K562 (cell line): ENCODE measurements at places on chromosomes 5 and 9. TPM values are rescaled to one million over a fixed set of nuclear protein-coding genes. Genes with fewer than 3 reads are reported as not detected.

- H3K4me3 ChIP-seq: no peak overlapping the region
- H3K27ac ChIP-seq: peak overlapping the region; percentile 80
- H3K4me1 ChIP-seq: no peaks in the 10 kb centered on the region; the same call in none of the 2 replicates
- DNase-seq: peak; percentile 19
- H3K36me3 ChIP-seq: peaks cover 2% of the 10 kb centered on the region; the same call in 1 of the 3 replicates
These were observed 26.2 kb downstream of the CEMIP2 start for GRCh38 chr9:71741926-71742648.

- no peak overlapping the region for H3K27ac ChIP-seq
- DNase-seq: no peak
- H3K4me1 ChIP-seq: no peaks in the 10 kb centered on the region; the same call in 1 of the 2 replicates
- no peaks in the 10 kb centered on the region for H3K36me3 ChIP-seq
- no peak overlapping the region for H3K4me3 ChIP-seq
These were observed 11.7 kb upstream of the OR1N1 start for GRCh38 chr9:122538757-122539156.

DNA sequence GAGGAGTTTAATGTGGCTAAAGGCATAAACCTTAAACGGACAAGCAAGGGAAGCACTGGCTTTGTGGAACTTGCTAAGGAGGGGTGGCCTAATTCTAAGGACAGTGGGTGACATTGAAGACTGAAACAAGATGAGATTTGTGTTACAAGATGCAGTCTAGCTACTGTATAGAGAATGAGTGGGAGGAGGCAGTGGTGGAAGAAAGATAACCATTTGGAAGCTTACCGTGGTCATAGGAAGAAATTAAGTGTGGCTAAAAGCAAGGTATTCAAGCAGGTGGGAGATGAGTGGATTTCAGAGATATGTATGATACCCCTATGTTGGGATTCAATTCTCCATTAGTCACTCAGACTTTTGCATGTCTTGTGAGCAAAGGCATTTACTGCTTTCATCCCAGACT is 4.6 kb downstream of the PAM start:
- H3K36me3 ChIP-seq: no peaks in the 10 kb centered on the region
- H3K4me3 ChIP-seq: no peak overlapping the region
- H3K27ac ChIP-seq: no peak overlapping the region

DNA sequence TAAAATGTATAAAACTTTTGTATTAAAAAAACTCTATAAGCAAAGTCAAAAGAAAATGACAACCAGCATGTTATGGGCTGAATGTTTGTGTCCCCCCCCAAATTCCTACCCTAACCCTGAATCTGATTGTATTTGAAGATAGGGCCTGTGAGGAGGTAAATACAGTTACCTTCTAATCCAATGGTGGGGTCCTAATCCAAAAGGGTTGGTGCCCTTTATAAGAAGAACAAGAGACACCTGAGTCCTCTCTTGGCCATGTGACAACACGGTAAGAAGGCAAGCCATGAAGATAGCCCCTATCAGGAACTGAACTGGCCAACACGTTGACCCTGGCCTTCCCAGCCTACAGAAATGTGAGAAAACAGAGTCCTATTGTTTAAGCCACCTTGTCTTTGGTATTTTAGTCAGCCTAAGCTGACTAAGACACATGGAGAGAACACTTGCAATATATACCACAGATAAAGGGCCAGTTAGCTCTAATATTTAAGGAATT is 49.7 kb upstream of the AKNA start:
- no peak overlapping the region for H3K27ac ChIP-seq
- peak; percentile 25 for DNase-seq
- H3K27me3 ChIP-seq: no peaks in the 10 kb centered on the region
- peaks cover 6% of the 10 kb centered on the region; the same call in 2 of the 3 replicates for H3K4me1 ChIP-seq
- H3K36me3 ChIP-seq: no peaks in the 10 kb centered on the region

DNA sequence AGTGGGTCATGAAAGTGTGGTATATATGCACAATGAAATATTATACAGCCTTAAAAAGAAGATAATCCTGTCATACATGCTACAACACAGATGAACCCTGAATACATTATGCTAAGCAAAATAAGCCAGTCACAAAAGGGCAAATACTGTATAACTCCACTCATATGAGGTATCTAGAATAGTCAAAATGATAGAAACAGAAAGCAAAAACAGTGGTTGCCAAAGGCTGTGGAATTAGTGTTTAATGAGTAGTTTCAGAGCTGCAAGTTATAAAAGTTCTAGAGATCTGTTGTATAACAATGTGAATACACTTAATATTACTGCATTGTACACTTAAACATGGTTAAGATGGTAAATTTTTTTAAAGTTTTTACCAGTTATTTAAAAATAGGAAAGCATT is 135.0 kb downstream of the OXCT1 start:
- no peak overlapping the region for H3K4me3 ChIP-seq
- H3K27ac ChIP-seq: no peak overlapping the region
- H3K27me3 ChIP-seq: no peaks in the 10 kb centered on the region
- H3K36me3 ChIP-seq: peaks cover 24% of the 10 kb centered on the region
- no peak for DNase-seq

DNA sequence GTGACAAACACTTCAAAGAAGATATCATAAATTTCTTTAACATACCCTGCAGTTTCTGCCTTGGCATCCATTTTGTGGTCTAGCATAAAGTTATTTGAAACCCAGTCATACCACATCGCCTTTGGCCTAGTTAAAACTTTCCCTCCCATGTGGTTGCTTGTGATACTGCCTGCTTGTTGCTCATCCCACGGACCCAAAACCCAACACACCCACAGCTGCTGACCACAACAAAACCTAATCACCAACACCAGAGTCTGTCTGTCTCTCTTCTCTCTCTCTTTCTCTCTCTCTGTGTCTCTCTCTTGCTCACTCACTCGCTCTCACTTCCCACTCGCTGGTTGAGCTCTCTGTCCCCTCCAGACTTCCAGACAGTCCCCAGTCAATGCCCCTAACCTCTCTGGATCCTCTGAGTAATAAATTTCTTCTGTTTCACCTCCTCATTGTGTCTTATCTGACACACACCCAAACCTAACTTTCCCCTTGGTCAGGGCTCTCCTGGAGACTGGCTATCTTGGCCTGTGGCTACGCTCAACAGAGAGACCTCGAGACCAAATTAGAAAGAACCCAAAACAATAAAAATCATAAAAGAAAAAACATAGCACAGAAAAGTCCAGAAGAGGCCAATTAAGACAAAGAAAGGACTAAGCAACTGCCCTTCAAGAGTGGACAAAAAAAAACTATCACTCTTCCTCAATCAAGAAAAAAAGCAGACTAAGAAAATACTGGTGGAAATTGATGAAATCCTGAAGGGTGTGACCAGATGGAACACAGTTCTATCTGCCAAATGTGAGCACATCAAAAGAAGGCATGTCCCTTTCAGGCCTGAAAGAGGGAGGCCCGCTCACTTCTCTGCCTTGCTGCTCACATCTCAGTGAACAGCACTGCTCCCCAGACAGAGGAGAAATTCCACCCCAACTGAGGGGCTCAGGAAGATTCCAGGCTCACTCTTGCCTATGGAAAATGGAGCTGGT is 41.5 kb downstream of the TTLL11 start:
- H3K4me3 ChIP-seq: no peak overlapping the region
- H3K27me3 ChIP-seq: no peaks in the 10 kb centered on the region
- peaks cover 18% of the 10 kb centered on the region; the same call in 2 of the 3 replicates for H3K4me1 ChIP-seq
- peak; percentile 38 for DNase-seq
- H3K36me3 ChIP-seq: no peaks in the 10 kb centered on the region
- peak overlapping the region; percentile 60; the same call in 2 of the 3 replicates for H3K27ac ChIP-seq

- H3K27ac ChIP-seq: no peak overlapping the region
- DNase-seq: no peak
- H3K36me3 ChIP-seq: no peaks in the 10 kb centered on the region
- H3K4me3 ChIP-seq: no peak overlapping the region
These were observed 1069.1 kb downstream of the EFNA5 start for GRCh38 chr5:106601620-106602019.

GRCh38 chr9:73213300-73213699 is 61.6 kb downstream of the ANXA1 start:
- H3K4me1 ChIP-seq: no peaks in the 10 kb centered on the region
- H3K27ac ChIP-seq: no peak overlapping the region
- no peaks in the 10 kb centered on the region for H3K36me3 ChIP-seq
- H3K4me3 ChIP-seq: no peak overlapping the region
- no peak for DNase-seq

DNA sequence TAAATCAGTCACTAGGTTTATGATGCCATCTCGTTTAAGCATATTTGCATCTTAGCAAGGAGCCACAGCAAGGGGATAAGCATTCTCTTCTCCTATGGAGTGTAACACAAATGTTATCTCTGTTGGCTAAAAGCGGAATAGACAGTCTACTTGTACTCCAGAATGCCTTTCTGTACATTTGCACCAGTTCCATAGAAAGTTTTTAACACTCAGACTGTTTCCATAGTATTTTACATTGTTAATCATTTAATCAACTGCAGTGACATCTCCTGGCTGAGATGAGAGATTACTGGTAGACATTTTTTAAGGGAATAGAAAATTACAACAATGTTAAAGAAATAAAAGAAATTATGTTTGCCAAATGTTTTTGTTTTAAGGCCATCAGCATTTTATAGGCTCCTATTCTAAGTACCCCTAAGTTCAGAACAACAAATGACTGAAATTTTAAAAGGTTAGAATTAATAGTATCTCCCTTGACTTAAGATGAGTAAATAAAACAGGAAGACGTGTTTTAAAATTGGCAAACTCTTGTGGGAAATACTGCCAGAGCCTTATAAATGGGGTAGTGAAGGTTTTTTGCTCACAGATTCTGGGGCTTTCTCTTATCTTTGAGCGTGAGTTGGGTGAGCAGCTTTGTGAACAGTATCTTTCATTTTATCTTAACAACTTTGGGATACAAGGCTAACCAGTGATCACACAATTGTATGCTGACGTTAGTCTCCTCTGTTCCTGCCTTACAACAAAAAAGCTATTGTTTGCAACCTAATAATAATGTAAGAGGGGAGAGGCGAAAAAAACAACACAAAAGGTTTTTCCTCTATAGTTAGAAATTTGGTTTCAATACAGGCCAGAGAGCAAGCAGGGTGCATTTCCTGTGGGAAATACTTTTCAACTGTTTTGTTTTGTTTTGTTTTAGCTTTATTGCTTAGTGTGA is 294.3 kb downstream of the FBXL7 start:
- no peaks in the 10 kb centered on the region for H3K27me3 ChIP-seq
- no peaks in the 10 kb centered on the region for H3K36me3 ChIP-seq
- no peaks in the 10 kb centered on the region for H3K4me1 ChIP-seq
- H3K27ac ChIP-seq: no peak overlapping the region

Gene LCN9
- not detected in 2 replicates for total RNA-seq

Gene SPIN1
- total RNA-seq: 18.9 and 20.5 TPM in 2 replicates

Gene MLLT3
- 0.18 and 0.33 TPM in 2 replicates for total RNA-seq

Gene DOLPP1
- total RNA-seq: 37.5 and 39.8 TPM in 2 replicates

Gene HTR1A
- not detected in 2 replicates for total RNA-seq

Gene IL7R
- total RNA-seq: 0.98 and 1.1 TPM in 2 replicates
